ENCODE measurements at places on chromosomes 12 and 14. TPM values are rescaled to one million over a fixed set of nuclear protein-coding genes. Genes with fewer than 3 reads are reported as not detected.
A peak's percentile ranks its signal among the peaks of the same experiment; 100 is the strongest.

KCNH3 gene
- 0.13 TPM for total RNA-seq

DNA sequence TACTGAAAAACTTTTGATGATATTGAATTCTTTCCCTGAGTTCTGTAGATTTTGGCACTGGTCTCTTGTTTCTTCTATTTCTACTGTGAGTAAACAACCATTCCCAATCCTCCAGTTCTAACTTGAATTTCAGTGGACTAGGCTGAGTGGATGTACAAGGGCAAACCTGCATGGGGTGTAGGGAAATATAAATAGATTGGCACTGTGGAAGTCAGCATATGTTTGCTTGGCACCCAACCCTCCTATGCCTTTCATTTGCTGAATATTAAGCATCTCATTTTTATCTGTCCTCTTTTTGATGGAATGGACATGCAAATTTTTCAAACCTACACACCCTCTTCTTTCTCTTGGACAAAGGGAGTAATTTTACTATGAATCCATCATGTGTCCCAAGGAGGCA is 828.3 kb downstream of the DIO2 start:
- DNase-seq: no peak

CTSG gene
- total RNA-seq: 0.55 TPM

CPNE6 gene
- 0.40 TPM for total RNA-seq

FITM1 gene
- total RNA-seq: 34.9 TPM

CNTN1 gene
- 0.60 TPM for total RNA-seq

DNA sequence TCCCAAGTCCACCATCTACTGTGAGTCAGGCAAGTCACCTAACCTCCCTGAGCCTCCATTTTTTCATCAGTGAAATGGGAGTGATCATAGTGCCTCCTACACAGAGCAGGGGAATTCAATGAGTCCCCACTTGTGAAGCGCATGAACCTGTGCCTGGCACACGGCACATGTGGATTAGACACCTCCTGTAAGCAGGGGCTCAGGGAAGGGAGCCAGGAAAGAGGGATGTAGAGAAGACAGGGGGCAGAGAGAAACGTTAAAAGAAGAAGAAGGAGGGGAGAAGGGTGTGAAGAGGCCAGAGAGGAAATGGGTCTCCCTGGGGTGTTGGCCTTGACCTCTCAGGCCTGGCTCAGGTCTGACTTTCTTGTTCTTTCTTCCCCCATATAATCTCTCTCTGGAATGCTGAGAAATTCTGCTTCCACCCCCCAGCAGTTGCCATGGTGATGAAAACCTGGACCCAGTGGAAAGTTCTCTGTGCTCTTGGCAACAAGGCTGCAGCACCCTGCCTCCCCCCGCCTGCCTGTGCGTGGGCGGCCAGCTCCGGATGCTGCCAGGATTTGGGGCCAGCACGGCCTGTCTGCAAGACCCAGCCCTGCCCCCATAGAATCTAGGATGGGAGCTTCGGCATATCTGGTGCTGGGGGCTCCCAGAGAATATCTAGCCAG is 94.5 kb downstream of the CALM1 start:
- no peak for DNase-seq

GRCh38 chr12:82645414-82645813 is 41.3 kb upstream of the TMTC2 start:
- DNase-seq: no peak

- DNase-seq: no peak
Measured at GRCh38 chr12:93242154-93242972, 135.4 kb upstream of the NUDT4 start.

GRCh38 chr12:51886021-51886710 is 1.7 kb upstream of the ANKRD33 start:
- peak; percentile 62 for DNase-seq

ABCD2 gene
- total RNA-seq: 0.03 TPM

- no peak for DNase-seq
Measured at GRCh38 chr12:127174881-127175280, 1092.1 kb upstream of the TMEM132C start.

GRCh38 chr12:42145552-42146215 is 1.0 kb upstream of the GXYLT1 start:
- DNase-seq: no peak

GRCh38 chr12:120225852-120226640 is 25.1 kb upstream of the RPLP0 start:
- DNase-seq: no peak

DNA sequence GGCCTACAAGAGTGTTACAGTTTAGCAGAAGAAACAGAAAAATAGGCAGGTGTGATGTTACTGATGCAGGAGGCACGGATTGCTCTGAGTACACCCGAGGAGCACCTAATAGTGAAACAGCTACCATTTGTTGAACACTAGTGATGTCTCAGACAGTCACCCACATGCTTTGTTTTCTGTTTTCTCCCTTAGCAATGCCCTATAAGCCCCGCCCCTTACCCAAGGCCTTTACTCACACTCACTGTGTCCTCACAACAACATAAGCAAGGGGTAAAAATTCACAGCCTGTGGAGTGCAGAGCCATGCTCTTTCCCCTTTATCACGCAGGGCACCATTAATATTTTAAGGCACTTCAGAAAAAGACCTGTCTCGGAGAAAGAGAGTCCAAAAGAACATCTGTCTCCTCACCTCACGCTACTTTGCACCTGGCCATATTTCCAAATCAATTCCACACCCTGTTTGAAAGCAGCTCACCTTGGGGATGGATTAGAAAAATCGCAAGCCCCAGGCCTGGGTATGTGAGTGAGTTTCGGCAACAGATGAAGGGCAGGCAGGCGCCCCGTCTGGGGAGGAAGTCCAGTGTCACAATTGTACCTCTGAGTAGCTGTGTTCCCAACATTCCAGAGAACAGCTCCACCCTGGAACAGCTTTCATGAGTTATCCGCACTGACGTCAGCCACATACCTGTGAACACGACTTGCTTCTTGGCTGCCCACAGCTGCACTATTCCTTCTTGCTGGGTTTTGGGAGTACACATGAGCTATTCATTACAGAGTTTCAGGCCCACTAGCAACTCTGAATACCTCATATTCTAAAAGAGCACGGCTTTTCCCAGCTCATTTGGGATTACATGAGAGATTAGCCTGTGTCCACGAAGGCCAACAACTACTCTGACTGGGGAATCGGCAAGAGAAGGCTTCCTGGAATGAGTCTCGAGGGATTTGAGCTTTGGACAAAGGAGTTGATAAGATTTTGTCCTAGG is 26.0 kb downstream of the MAPK1IP1L start:
- no peak for DNase-seq

LRTM2 gene
- not detected for total RNA-seq

- DNase-seq: no peak
Measured at GRCh38 chr14:51653079-51653774, 1.5 kb downstream of the FRMD6 start.

TROAP gene
- total RNA-seq: 0.48 TPM

DNA sequence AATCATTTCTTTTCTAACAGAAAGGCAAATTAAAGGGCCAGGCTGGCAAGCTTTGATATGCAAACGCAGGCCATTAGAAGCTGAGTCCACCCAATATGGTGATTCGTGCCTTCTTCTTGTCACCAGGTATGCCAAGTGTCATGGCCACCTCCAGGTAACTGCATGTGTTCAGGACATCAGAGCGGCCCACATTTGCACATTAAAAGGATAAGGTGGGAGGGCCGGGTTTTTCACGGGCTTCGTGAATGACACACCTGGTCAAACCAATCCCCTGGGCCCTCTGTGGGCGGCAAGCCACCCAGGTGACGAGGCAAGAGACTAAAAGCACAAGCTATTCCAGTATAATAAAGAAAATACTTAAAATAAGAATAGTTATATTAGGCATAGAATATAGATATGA is 75.9 kb upstream of the TSPAN11 start:
- no peak for DNase-seq

- DNase-seq: no peak
Measured at GRCh38 chr12:4826909-4827308, 82.8 kb upstream of the KCNA1 start.

DNA sequence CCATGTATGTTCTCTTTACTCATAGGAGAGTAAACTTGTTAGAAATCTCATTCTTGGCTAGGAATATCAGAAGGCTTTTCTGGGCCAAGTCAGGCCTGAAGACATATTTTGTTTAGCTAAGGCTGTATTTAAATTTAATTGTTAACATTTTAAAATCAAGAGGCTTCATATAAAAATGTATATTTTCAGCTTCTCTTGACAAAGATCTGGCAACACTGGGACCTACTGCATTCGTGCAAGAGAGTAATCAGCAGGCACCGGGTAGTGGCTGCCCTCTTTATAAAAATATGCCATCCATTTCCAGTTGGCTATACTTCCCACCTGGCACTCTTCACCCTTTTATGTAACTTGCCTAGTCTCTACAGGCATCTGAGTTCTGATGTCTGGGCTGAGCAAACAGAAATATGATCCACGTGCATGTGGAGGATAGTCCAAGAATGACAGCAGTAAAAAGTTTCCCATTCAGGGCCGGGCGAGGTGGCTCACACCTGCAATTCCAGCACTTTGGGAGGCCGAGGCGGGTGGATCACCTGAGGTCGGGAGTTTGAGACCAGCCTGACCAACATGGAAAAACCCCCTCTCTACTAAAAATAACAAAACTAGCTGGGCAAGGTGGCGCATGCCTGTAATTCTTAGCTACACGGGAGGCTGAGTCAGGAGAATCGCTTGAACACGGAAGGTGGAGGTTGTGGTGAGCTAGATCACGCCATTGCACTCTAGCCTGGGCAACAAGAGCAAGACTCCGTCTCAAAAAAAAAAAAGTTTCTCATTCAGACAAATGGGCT is 2.0 kb upstream of the SOS2 start:
- no peak for DNase-seq

DNA sequence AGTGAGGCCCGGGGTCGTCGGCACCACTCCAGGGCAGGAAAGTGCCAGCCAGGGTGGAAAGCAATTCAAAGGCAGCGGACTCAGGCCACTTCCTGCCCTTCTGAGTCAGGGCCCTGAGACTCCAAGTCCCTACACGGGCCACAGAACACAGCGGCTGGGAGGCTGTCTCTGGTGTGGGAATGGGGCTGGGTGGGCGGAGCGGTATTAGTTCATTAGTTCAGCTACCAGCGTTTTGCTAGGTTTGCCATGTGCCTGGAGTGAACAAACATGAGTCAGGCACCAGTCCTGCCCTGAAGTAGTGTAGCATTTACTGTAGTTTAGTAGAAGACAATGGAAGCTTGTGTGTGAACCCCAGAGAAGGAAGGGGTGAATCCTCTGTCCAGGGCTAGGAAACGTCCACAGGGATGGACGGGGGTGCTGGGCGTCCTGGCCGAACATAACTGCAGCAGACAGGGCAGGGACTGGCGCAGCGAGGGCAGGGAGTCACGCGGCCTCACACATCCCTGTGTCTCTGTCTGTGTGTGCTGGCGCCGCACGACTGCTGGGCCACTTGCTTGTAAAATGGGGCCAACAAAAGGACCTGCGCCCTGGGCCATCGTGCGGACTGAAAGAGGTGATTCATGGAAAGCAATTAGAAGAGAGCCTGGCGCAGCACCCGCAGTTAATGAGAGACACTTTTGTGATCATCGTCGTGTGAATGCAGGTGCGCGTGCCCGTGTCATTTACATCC is 186.4 kb upstream of the PRMT8 start:
- DNase-seq: no peak

PTPN6 gene
- 17.8 TPM for total RNA-seq

DNA sequence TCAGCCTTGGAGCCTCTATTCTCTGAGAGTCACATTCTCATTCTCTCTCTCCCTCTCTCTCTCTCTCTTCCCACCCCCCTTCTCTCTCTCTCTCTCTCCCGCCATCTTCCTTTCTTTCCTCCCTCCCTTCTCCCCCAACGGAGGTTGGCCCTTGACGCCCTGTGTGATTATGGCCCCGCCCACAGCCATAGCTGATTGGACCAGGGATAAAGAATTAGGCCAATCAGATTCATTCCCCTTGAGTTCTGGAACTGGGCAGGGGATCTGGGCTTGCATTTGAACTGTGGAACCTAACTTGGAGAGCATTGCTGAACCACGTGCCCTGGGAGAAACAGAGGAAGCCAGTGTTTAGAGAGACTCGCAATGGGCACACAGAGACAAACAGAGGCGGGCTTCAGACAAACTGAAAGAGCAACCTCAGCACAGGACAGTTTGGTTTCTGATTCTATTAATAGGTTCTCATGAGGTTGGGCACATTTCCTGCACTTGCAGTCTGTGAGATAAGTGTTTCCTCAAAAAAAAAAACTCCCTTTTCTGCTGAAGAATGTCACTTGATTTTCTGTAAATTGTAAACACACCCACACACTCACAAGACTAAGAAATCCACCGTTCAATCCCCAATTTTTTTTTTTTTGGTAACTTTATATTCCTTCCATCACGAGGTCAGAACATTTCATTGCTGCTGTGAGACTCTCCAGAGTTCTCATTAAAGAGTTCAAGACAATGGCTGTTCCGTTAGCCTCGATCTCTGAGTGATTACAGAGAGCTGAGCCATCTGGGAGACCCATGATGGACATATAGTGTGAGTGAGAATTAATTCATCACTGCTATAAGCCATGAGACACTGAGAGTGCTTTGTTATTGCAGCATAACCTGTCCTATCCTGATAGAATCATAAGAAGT is 3.5 kb upstream of the P2RX7 start:
- peak; percentile 92 for DNase-seq

- DNase-seq: no peak
Measured at GRCh38 chr14:71290301-71290700, 383.0 kb downstream of the PCNX1 start.

PDE3A gene
- total RNA-seq: 0.75 TPM

KRT2 gene
- total RNA-seq: not detected

TSPAN19 gene
- not detected for total RNA-seq

- DNase-seq: no peak
Measured at GRCh38 chr14:83491091-83491490, 1957.4 kb upstream of the SEL1L start.

GRCh38 chr14:91261115-91261514 is 16.6 kb upstream of the GPR68 start:
- DNase-seq: no peak

CLEC6A gene
- not detected for total RNA-seq

DNA sequence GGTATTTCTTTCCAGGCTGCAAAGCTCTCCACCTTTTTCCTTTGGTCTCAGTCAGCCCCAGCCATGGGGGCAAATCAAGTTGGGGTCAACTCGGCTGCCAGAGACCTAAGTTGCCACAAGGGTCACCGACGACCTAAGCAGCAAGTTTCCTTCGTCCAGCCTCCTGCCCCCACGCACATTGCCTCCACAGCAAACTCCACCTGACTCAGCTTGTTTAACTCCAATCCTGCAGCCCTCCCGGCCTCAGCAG is 767 bp upstream of the KCNMB4 start:
- DNase-seq: no peak

GRCh38 chr14:62269204-62269603 is 507.0 kb downstream of the SNAPC1 start:
- DNase-seq: no peak

- peak; percentile 90 for DNase-seq
Measured at GRCh38 chr12:52945389-52946232, 3.3 kb upstream of the KRT18 start.

Data from left lobe of liver (tissue), 2 donors.